ENCODE measurements at places on chromosomes 5 and 9.
A peak's percentile ranks its signal among the peaks of the same experiment; 100 is the strongest.

- H3K4me1 ChIP-seq = peaks cover 8% of the 10 kb centered on the region
- H3K36me3 ChIP-seq = no peaks in the 10 kb centered on the region
- no peak overlapping the region for H3K27ac ChIP-seq
- H3K4me3 ChIP-seq = no peak overlapping the region
Measured at GRCh38 chr9:35335164-35335563, 154.7 kb upstream of the RUSC2 start.

GRCh38 chr5:111486055-111486454 is 26.3 kb downstream of the STARD4 start:
- peak overlapping the region; percentile 36 for H3K4me3 ChIP-seq
- no peak overlapping the region for H3K27ac ChIP-seq
- DNase-seq = no peak
- no peaks in the 10 kb centered on the region for H3K4me1 ChIP-seq
- no peaks in the 10 kb centered on the region for H3K27me3 ChIP-seq

DNA sequence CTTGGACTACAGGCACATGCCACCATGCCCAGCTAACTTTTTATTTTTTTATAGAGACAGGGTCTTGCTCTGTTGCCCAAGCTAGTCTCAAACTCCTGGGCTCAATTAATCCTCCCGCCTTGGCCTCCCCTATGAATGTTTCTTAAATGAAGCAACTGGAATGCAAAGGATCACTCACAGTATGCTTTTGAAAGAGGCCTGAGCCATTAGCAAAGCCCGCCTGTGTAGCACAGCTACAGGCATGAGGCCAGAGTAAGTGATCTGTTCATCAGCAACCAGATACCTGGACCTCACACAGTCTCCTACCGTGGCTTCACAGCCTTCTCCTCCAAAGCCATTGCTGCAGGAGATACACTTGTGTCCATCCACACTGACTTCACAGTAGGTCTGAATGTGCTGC is 16.9 kb upstream of the RNF183 start:
- no peaks in the 10 kb centered on the region for H3K36me3 ChIP-seq
- H3K27me3 ChIP-seq = no peaks in the 10 kb centered on the region
- H3K4me3 ChIP-seq = no peak overlapping the region
- H3K4me1 ChIP-seq = no peaks in the 10 kb centered on the region
- no peak overlapping the region for H3K27ac ChIP-seq

DNA sequence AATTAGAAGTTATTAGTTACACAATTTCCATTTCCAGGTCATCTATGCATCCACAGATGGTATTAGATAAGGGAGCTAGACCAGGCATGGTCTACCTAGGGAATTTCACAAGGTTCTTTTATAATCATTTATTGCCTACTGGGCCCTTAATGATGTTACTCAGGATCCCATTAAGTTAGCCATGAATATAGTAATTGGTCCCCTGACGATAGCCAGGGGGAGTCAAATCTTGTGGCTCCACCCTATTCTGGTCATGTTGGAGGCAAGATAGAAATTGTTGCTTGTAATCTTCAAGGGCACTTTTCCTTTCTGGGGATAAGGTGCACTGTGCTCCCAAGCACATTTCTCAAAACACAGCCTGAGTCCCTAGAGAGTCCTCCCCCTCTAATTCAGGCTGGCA is 14.1 kb upstream of the ELL2 start:
- no peaks in the 10 kb centered on the region for H3K36me3 ChIP-seq
- H3K27me3 ChIP-seq = no peaks in the 10 kb centered on the region
- no peaks in the 10 kb centered on the region for H3K4me1 ChIP-seq
- no peak overlapping the region for H3K27ac ChIP-seq

GRCh38 chr5:172713113-172713808 is 57.7 kb downstream of the DUSP1 start:
- H3K27ac ChIP-seq = no peak overlapping the region
- H3K4me1 ChIP-seq = peaks cover 2% of the 10 kb centered on the region
- H3K27me3 ChIP-seq = no peaks in the 10 kb centered on the region
- peak; percentile 18 for DNase-seq
- H3K4me3 ChIP-seq = no peak overlapping the region

GRCh38 chr9:124260769-124261603 is 3.2 kb downstream of the NEK6 start:
- peaks cover 36% of the 10 kb centered on the region for H3K4me1 ChIP-seq
- H3K4me3 ChIP-seq = peak overlapping the region; percentile 33
- no peaks in the 10 kb centered on the region for H3K27me3 ChIP-seq
- peak; percentile 63 for DNase-seq
- peaks cover 8% of the 10 kb centered on the region for H3K36me3 ChIP-seq

- no peaks in the 10 kb centered on the region for H3K36me3 ChIP-seq
- DNase-seq = no peak
Measured at GRCh38 chr5:43589310-43589709, 13.7 kb upstream of the NNT start.

GRCh38 chr5:148765061-148765460 is 61.4 kb upstream of the ADRB2 start:
- H3K4me1 ChIP-seq = no peaks in the 10 kb centered on the region
- no peak for DNase-seq
- H3K4me3 ChIP-seq = no peak overlapping the region
- H3K27me3 ChIP-seq = no peaks in the 10 kb centered on the region
- no peaks in the 10 kb centered on the region for H3K36me3 ChIP-seq
- H3K27ac ChIP-seq = no peak overlapping the region

- no peaks in the 10 kb centered on the region for H3K4me1 ChIP-seq
- H3K36me3 ChIP-seq = no peaks in the 10 kb centered on the region
- H3K27me3 ChIP-seq = no peaks in the 10 kb centered on the region
Measured at GRCh38 chr9:86827893-86828292, 119.4 kb downstream of the GAS1 start.

- peaks cover 2% of the 10 kb centered on the region for H3K4me1 ChIP-seq
- H3K4me3 ChIP-seq = no peak overlapping the region
- peaks cover 58% of the 10 kb centered on the region for H3K36me3 ChIP-seq
- H3K27me3 ChIP-seq = no peaks in the 10 kb centered on the region
- peak; percentile 71 for DNase-seq
Measured at GRCh38 chr5:151126199-151126645, 31.4 kb downstream of the ANXA6 start.

GRCh38 chr5:175082346-175082745 is 358.0 kb downstream of the MSX2 start:
- H3K4me3 ChIP-seq = no peak overlapping the region
- no peaks in the 10 kb centered on the region for H3K36me3 ChIP-seq
- H3K27ac ChIP-seq = no peak overlapping the region
- no peaks in the 10 kb centered on the region for H3K27me3 ChIP-seq
- H3K4me1 ChIP-seq = no peaks in the 10 kb centered on the region
- DNase-seq = no peak

DNA sequence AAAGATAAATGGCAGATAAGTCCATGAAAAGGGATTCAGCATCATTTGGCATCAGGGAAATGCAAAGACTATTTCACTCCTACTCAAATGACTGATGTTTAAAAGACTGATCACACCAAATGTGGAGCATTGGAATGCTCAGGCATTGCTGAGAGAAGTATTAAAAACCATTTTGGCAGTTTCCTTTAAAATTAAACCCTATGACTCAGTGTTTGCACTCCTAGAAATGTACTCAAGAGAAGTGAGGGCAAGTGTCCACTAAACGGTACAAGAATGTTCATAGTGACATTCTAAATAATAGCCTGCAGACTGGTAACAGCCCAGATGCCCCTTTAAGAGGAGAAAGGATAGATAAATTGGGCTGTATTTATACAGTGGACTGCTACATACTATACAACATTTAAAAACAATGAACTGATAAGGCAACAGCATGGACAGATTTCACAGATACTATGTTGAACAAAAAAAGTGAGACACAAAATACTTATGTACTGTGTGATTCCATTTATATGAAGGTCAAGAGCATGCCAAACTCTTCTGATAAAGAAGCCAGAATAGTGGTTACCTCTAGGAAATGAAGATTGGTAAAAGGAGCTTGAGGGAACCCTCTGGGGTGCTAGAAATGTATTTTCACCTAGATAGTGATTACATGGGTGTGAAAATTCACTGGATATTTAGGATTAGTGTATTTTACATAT is 24.6 kb downstream of the APC start:
- no peak overlapping the region for H3K27ac ChIP-seq
- no peaks in the 10 kb centered on the region for H3K36me3 ChIP-seq
- peaks cover 7% of the 10 kb centered on the region for H3K4me1 ChIP-seq
- no peak overlapping the region for H3K4me3 ChIP-seq
- no peaks in the 10 kb centered on the region for H3K27me3 ChIP-seq
- DNase-seq = peak; percentile 26

DNA sequence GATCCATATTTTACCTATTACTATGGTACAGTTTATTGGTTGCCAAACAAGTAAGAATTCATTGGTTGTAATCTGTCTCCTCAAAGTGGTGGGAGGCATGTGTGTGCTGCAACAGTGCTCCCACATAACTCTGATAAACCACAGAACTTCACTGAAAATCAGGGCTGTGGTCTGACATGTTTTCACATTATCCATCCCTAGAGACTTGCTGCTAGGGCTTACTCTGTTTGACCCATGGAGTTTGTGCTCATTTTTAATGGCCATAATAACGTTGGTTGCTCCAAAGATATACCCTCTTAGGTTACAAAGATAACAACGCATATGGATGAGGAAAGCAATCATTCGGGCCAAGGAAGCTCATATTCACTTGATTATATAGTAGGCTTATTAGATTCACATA is 37.0 kb downstream of the HACD4 start:
- peaks cover 7% of the 10 kb centered on the region for H3K36me3 ChIP-seq
- DNase-seq = no peak
- H3K4me3 ChIP-seq = no peak overlapping the region
- H3K27ac ChIP-seq = no peak overlapping the region
- no peaks in the 10 kb centered on the region for H3K27me3 ChIP-seq

GRCh38 chr9:826500-827280 is 14.8 kb upstream of the DMRT1 start:
- H3K27me3 ChIP-seq = no peaks in the 10 kb centered on the region
- no peak for DNase-seq
- H3K27ac ChIP-seq = no peak overlapping the region
- no peaks in the 10 kb centered on the region for H3K4me1 ChIP-seq

DNA sequence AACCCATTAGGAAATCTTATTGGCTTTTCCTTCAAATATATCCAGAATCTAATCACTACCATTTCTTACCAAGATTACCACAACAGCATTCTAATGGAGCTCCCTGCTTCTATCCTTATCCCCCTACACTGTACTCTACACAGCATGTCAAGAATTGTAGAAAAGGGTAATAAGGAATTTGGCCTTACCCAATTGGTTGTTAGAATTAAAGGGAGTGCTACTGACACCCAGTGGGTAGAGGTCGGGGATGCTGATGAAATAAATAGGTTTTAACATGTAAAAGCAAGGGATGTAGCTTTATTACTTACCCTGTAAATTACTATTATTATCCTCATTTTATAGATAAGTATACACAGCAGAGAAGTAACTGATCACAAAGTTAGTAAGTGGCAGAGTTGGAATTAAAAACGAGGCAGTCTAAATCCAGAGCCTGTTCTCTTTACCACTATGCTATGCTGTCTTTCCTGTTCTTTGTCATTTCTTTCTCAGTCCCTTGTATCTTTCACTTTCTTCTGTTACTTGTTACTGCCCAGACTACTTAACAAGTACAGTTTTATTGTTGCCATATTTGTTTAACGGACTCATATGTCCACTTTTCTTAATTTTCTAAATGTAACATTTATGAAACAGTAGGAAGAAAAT is 10.5 kb downstream of the SLC38A9 start:
- H3K4me1 ChIP-seq = no peaks in the 10 kb centered on the region
- no peak for DNase-seq
- no peak overlapping the region for H3K4me3 ChIP-seq
- no peak overlapping the region for H3K27ac ChIP-seq
- H3K27me3 ChIP-seq = no peaks in the 10 kb centered on the region
- H3K36me3 ChIP-seq = no peaks in the 10 kb centered on the region

- no peak overlapping the region for H3K4me3 ChIP-seq
- no peaks in the 10 kb centered on the region for H3K36me3 ChIP-seq
Measured at GRCh38 chr5:61468483-61468865, 136.4 kb downstream of the ZSWIM6 start.

- no peak overlapping the region for H3K4me3 ChIP-seq
- H3K36me3 ChIP-seq = peaks cover under 1% of the 10 kb centered on the region
- H3K27me3 ChIP-seq = no peaks in the 10 kb centered on the region
- H3K27ac ChIP-seq = no peak overlapping the region
- DNase-seq = no peak
Measured at GRCh38 chr9:136086951-136087740, 7.9 kb downstream of the NACC2 start.

DNA sequence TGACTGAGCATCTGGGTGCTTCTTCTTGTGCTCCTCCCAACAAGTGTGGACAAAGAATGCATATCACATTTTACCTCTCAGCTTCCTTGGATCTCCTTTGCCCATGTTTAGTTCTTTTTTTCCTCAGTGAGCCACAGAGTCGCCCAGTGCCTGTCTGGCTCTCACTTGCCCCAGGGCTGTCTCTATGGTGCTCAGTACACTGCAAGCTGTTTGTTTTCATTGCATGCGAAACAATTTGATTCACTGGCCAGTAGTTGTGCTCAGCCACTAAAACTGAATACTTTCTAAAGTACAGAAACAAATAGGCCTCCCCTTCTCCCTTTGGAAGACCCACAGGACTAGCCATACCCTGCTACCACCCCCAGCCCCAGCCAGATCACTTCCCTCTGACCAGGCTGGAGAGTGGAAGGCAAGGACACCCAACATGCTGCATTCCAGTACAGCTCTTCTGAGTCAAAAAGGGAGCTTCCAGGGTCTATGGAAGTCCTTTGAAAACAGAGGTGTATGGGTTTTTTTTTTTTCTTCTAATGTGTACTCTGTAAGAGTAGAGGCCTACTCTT is 3.8 kb downstream of the LHFPL2 start:
- H3K4me1 ChIP-seq = peaks cover 13% of the 10 kb centered on the region
- H3K36me3 ChIP-seq = peaks cover 2% of the 10 kb centered on the region
- DNase-seq = no peak
- H3K4me3 ChIP-seq = no peak overlapping the region

GRCh38 chr9:124282442-124283227 is 24.9 kb downstream of the NEK6 start:
- H3K4me3 ChIP-seq = no peak overlapping the region
- H3K4me1 ChIP-seq = peaks cover 55% of the 10 kb centered on the region

DNA sequence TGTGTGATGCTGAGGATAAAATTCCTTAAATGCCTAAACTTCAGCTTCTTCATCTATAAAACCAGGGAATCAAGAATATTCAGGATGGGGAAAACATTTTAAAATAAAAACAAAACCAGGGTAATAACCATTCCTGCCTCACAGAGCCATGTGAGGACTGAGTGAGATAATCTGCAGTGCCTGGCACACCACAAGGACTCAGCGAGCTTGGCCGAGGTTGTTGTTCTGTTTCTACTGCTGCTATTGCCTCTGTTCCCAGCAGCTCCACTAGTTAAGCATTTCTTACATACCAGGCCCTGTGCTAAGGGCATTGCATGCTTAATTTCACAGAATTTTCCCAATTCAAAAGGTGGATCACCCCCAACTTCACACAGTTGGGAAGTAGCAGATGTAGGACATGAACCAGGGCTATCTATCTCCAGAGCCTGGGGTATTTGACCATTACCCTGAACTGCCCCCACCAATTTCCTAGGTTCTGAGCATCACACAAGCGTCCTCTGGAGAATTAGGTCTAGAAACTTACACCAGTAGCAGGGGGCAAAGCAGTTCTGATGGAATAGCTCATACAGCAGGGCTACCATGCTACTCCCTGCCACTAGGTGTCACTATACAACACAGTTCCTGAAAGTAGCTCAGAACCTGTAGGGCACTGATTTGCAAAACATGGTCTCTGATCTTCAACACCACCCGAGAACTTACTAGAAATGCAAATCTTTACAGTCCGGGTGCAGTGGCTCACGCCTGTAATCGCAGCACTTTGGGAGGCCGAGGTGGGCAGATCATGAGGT is 74.3 kb downstream of the LRSAM1 start:
- DNase-seq = no peak
- H3K4me1 ChIP-seq = peaks cover 31% of the 10 kb centered on the region
- peaks cover 57% of the 10 kb centered on the region for H3K36me3 ChIP-seq
- no peak overlapping the region for H3K4me3 ChIP-seq
- H3K27ac ChIP-seq = no peak overlapping the region
- H3K27me3 ChIP-seq = no peaks in the 10 kb centered on the region

Measured in fibroblast of lung (primary cell).